ENCODE measurements at places on chromosomes 4 and X.

GRCh38 chr4:151462554-151462953 is 53.6 kb downstream of the FHIP1A start:
- DNase-seq: no peak

DNA sequence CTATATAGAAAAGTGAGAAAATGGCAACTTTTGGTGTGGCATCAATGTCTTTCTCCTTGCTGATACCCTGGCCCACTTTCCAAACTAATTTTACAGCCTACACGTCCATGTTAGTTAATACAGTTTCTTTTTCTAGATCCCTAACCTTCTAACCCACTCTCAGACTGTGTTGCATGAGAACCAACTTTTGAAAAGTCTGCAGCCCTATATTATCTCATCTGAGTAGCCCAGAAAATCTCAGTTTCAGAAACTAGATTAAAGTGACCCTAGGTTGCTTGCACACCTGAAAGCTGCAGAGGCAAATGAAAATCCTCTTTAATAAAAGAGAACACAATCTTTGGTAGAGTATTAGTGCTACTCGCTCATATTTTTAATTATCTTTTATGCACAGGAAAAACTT is 371.6 kb upstream of the EMCN start:
- DNase-seq: no peak

DNA sequence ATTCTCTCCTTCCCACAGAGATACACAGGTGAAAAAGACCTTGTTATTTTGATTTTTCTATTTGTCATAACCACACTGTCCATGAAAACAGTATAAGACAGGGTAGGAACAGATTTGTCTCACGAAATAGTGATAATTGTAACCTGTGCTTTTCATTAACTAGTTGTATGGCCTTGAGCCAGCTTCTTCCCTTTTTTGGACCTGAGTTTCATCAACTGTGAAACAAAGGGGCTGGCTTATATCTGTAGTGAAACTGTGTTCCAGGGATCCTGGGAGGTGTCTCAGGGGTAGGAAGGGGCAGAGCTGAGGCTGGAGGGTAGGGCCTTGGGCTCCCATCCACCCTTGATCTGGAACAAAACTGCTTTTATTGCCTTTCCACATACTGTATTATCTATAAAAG is 50.9 kb downstream of the MED28 start:
- DNase-seq: no peak

DNA sequence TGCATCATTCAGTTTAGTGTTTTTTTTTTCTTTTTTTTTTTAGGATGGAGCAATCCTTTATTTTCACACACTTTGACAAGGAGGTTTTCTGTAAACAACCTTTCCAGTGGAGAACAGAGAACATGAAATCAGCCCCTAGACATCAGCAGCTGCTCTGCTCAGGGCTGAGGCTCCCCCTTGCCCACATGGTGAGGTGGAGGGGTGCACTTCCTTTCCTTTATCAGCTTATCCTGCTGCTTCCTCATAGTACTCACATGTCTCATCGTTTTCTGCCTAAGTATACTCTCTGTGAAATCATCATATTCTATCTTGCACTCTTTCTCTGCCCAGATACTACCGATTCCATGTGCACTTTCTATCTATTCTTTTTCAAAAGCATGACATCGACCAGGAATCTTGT is 47.6 kb upstream of the PRSS12 start:
- no peak for DNase-seq

GRCh38 chrX:135605906-135606305 is 85.4 kb downstream of the INTS6L start:
- DNase-seq: no peak

DNA sequence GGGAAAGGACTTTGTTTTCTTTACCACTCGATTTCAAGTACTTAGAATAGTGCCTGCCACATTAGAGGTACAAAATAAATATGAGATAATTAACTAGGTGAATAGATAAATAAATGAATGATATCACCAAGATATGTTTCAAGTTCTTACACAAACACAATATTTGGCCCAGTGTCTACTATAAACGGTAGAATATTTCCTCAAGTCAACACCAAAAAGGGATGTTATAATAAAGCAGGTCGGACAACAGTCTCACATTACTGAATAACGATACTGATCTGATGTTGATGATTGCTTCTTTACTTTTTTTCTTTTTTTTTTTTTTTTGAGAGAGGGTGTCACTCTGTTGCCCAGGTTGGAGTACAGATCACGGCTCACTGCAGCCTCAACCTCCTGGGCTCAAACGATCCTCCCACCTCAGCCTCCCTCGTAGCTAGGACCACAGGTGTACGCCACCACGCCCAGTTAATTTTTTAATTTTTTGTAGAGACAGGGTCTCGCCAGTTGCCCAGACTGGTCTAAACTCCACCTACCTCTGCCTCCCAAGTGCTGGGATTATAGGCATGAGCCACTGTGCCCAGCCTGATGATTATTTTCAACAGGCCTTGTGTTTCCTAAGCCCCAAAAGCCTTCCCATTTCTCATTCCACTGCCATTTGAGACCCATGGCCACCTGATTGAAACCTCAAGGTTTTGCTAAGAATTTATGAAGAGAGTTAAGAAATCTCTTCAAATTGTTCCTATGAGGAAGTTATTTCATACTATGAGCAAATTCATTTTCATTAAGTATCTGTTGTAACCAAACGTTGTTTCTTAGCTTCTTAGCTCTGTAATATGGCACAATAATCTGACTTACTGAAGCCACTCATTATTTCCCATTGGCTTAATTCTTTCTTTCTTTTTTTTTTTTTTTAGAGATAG is 2.3 kb downstream of the MANBA start:
- no peak for DNase-seq

DNA sequence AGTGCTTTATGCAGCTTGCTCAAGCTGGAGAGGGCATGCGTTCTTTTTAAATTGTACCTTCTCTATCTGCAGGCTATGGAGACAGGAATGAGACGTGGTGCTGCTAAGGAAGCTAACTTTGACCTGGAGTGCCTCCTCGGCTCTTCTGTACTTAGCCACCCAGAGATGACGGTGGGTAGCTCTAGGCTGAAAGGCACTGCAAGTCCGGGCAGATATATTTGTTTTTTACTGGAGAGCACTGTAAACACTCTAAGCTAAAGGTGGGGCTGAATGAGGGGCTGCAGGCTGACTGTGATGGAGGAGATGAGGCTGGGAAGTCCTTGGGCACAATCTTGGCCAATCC is 12.1 kb downstream of the ELF4 start:
- DNase-seq: no peak

DNA sequence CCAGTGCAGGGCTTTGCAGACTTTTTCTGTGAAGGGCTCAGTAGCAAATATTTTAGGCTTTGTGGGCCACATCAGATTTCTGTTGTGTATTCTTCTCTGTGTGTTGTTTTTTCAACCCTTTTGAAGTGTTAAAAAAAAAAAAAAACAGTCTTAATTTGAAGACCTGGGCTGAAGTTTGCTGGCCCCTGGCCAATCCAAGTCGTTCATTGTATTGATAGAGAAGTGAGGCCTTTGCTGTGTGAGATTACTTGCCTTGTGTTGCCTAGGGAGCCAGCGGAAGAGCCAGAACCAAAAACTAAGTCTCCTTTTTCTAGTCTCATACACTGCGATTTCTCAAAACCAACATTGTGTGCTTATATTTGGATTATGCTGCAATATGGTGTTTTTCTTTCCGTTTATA is 46.9 kb downstream of the MTM1 start:
- no peak for DNase-seq

- no peak for DNase-seq
Measured at GRCh38 chr4:78379040-78379439, 172.5 kb upstream of the ANXA3 start.

Data from AG08395 (cell line).